Activated CD8-positive, alpha-beta memory T cell treated with anti-CD3 and anti-CD28 coated beads, Interleukin-2, amount 10 ng/mL, durations not matched to agents 7 days and 5 days (primary cell): ENCODE measurements at places on chromosomes 7 and 10.

GRCh38 chr7:42183547-42183946 lies 53.5 kb downstream of the GLI3 start:
- no peak for DNase-seq

DNA sequence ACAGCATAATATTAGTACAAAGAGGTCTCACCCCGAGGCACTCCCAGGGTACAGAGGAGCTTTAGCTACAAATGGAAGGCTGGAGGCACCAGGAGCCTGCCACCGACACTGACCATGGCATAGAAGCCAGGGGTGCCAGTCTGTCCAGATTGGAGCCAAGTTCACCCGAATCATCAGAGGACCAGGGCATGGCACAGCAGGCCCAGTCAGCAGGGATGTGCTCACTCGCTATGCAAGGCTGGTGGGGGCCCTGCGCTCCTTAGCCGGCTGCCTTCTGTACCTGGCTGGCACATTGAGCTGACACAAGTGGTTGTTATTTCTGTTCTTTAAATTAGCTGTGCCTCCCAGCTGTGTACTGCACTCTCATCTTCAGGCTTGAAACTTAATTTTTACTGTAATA lies 149.3 kb downstream of the TCERG1L start:
- no peak for DNase-seq

DNA sequence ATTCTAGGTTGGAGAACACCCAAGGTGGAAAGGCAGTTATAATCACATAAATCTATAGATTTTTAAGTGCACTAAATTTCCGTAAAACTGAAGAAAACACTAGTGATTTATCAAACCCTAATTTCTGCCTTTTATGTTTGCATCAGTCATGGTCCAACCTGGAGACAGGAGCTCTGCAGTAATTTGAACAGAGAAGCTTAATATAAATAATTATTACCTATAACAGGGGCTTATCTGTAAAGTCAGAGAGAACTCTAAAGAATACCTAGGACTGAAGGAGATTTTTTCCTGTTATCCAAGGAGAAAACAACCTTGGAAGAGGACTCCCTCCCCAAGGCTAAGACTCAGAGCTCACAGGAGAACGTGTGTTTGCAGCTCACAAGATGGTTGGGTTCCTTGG lies 95.1 kb downstream of the MPP7 start:
- DNase-seq = no peak

- no peak for DNase-seq
Observed at GRCh38 chr10:132836832-132837540, 51.0 kb upstream of the NKX6-2 start.

GRCh38 chr10:31393844-31394243 lies 74.8 kb downstream of the ZEB1 start:
- DNase-seq = no peak

- DNase-seq = no peak
Observed at GRCh38 chr10:119770928-119771327, 45.1 kb downstream of the INPP5F start.

GRCh38 chr7:72622532-72622931 lies 205.5 kb downstream of the TYW1B start:
- DNase-seq = no peak

DNA sequence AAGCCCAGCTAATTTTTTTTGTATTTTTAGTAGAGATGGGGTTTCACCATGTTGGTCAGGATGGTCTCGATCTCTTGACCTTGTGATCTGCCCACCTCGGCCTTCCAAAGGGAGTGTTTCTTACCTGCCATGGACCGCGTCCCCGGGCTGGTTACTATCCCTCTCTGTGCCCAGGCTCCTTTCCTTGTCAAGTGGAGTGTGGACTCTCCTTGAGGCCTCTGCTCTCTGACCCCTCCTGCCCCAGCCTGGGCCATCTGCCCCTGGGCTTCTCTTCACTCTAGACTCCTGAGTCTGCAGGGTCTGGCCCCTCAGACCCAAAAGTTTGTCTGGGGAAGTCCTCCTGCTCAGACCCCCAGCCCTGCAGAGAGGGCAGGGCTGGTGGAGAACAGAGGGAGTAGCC lies 20.7 kb downstream of the NEURL1 start:
- no peak for DNase-seq

- DNase-seq = no peak
Observed at GRCh38 chr7:124403587-124403986, 362.0 kb downstream of the GPR37 start.

DNA sequence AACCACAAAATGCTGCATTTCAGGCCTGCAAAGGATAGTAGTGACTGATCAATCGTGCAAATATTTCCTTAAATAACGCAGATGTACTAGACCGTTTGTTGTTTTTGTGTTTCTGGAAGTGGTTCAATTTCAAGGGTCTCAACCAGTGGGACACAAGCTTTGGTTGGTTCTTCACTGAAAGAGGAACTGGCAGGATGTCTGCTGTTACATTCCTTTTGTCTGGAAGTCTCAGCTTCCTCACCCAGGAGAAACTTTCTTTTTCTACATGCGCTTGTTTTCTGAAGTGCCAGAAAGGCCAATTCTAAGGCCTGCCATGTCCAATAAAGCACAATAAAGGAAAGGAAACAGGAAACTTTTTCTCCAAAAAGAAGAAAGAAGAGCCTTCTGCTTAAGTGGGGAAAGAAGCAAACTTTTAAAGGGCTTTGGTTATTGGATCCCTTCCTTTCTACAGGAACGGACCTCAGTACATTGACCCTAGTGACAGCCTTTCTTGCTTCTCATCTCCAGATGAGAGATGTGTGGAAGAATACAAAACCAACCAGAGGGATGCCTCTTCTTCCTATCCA lies 4.1 kb downstream of the DKK1 start:
- DNase-seq = no peak

- DNase-seq = no peak
Observed at GRCh38 chr7:106070567-106071254, 41.4 kb downstream of the SYPL1 start.
